NCI-H2081 treated with DMSO at 0.1 percent for 48 hours (cell line): ENCODE measurements at places on chromosomes 1 and 21.

GRCh38 chr1:165144757-165145397, 211.6 kb downstream of the LMX1A start:
- DNase-seq: no peak

DNA sequence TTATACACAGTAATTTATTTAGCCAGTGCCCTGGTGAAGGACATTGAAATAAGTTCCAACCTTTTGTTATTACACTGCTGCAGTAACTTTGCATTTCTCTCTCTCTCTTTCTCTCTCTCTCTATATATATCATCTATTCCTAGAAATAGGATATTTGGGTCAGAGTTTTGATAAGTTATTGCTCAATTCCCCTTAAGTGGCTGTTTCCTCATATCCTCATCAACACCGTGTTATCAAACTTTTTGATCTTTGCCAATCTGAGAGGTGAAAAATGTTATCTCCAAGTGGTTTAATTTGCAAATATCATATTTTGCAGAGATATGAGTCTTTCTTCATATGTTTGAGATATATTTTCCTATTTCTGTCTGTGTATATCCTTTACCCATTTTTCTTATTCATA, 1.6 kb upstream of the SRSF4 start:
- no peak for DNase-seq

GRCh38 chr1:158153746-158154444, 26.8 kb upstream of the CD1D start:
- no peak for DNase-seq

DNA sequence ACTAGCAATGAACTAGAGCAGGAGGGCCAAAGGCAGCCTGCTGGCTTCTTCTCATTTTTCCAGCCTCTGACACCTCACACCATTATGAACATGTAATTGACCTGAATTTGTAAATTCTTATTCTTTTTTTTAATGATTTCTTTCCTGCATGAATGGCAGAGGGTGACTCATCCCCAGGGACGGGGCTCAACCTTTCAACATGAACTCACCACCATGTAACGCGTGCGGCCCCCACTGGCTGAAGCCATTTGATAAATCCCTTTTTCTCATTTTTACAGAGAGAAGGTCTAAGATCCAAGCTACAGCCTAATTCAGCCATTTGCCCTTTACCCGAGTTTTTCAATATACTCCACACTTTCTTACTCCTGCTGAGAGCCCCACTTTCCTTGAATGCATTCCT, 9.3 kb upstream of the ETS2 start:
- no peak for DNase-seq

GRCh38 chr1:117821774-117822482, 107.5 kb downstream of the GDAP2 start:
- no peak for DNase-seq

DNA sequence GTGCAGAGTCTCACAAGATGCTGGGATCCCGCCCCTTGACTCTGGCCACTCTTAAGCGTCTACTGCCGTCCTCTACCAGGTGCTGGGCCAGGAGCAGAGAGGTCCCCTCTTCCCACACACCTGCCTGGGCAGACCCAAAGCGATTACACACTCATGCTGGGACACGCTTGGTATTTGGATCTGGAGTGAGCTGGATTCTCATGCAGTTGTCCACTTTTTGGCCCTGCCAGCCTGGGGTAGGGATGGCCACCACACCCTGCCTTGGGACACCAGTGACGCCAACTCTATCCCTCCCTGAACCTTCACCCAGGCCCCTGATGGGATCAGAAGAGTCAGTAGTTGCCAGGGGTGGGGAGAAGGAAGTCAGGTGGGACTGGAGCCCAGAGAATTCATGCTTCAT, 28.6 kb downstream of the ITPKB start:
- DNase-seq: no peak

GRCh38 chr1:77467741-77468140, 185.9 kb downstream of the AK5 start:
- no peak for DNase-seq

- DNase-seq: no peak
Observed at GRCh38 chr1:244214009-244214967, 163.2 kb downstream of the ZBTB18 start.

GRCh38 chr1:97630948-97631347, 289.9 kb downstream of the DPYD start:
- no peak for DNase-seq

- no peak for DNase-seq
Observed at GRCh38 chr21:45266518-45267389, 20.9 kb downstream of the POFUT2 start.

DNA sequence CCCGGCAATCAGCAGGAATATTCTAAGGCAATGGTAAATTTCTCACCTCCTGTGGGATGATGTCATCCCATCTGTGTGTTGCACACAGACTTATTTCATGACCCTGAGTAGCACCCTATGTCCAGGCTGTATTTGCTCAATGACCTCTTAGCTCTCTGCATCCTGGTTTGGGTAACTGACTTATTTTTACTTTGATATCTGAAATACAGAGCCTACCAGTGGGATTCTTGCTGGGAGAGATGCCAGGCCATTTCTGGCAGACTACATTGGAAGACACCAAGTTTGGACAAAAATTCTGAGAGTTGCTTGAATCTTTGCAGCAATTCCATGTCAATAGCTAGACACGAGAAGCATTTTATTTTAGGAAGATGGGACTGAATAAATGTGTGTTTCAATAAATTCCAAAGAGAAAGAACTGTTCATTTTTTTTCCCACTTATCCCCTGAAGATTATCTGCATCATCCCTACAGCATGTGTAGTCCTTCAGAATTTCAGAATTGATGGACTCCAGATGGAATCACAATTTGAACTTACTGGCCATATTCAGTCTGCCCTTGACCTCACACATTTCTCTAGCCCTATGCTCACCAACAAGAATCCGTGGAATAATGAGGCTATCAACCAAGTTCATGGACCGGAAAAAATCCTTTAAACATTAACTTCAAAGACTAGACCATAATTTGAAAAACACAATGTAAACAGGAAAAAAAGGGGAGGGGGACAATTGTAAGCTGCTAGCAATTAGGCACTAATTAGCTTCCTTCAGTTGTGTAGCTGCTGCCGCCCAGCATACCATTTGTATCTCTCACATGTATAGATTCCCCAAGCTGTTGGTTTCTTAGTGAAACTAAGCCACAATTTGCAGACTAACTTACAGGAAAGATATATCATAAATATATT, 226.5 kb downstream of the HMCN1 start:
- no peak for DNase-seq

- no peak for DNase-seq
Observed at GRCh38 chr1:12249181-12249580, 19.4 kb downstream of the VPS13D start.

DNA sequence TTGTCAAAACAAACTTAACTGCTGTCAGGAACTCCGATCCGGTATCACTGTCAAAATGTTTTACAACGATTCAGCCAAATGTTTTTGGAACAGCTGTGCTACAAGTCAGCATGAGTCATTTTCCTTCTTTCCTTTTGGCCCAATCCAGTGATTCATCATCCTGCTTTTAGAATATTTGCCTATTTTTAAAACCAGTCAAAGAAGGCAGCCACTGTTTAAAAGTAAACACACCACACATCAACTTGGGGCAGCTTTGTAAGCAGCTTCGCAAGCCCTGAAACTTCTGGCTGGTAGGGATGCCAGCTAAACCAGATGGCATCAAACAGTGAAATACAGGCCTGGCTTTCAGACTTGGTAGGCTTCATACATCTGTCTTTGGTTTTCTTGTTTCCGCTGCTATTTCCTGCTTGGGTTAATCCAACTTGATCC, 14.9 kb downstream of the MAP3K7CL start:
- DNase-seq: no peak
